ENCODE measurements at places on chromosomes 3 and 15.
A peak's percentile ranks its signal among the peaks of the same experiment; 100 is the strongest.

DNA sequence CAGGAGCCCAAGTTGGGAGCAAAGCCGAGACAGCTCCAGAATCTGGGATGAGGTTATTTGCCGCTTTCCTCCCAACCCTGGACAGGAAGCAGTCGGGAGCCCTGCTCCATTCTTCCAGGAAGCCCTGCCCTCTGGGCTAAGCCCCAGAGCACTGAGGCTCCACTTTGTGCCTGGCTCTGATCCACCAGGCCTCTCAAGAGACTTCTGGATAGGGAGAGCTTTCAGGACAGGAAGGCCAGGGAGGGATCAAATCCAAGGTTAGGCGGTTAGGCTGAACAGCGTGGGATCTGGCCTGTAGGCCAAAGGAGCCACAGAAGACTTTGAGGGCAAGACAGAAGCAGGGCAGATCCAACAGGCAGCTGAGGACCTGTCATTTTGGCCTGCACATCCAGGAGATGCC, 835 bp downstream of the STOML1 start:
- DNase-seq = peak; percentile 28

DNA sequence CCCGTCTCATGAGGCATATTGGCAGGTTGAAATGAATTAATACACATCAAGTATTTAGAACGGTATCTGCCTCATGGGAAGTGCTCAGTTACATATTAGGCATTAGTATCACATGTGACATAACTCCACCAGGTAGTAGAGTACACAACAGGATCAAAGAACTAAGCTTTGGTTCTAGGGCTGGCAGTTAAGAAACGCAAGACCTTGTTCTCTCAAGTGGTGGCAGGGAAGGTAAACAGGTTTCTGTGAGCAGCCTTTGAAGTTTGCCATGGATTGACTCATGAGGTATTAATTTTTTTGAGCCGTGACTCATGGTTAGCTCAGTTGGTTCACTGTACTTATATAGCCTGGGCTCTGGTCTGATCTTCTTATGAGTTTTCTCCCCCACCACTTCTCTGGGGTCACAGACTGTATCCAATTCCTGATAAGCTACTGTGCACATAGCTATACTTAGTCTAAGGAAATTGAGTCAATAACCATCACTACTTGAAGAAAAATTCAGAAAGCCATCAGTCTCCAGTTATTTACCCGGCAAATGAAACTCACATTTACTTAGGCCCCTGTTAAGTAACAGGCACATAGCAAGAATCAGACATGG, 155.6 kb upstream of the STT3B start:
- DNase-seq = no peak

DNA sequence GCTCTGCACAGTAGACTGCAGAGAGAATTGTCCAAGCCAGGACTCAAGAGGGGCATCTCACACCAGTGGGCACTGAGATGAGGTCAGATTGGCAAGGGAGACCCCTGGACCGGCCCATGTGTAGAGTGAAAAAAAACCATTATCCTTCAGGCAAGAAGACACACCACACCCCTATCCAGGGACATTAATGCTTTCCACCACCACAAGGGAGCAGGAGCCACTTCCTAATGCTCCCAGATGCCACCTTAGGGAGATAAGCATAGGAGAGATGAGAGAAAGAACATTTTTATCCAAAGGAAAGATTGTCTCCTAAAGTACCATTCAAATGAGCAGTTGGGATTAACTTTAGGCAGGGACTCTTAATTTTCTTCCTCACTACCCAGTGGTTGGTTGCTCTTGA, 109.6 kb upstream of the PTX3 start:
- DNase-seq = no peak

DNA sequence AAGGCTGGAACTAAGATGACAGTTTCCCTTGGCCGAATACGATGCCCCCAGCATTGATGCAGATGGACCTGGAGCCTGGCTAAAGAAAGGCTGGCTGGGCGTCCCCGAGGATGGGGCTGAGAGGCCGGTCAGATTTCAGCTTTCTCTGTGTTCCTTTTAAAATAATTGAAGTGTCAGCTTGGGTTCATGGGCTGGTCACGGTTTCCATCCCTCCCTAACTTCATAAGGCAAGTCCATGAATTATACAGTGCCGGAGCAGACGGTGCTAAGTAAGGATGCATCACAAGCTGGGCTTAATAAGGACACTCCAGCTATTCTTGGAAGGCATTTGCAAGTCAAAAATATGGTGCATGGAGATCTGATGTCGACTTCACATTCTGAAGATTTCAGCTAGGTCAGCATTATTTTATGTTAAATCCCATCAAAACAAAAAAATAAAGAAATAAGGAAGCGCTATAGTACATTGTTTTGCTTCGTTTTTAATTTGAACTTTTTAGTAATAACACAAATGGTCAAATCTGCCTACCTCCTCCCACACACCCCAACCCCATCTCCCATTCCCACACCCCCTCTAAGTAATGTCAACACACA, 220.8 kb downstream of the RPLP1 start:
- no peak for DNase-seq

DNA sequence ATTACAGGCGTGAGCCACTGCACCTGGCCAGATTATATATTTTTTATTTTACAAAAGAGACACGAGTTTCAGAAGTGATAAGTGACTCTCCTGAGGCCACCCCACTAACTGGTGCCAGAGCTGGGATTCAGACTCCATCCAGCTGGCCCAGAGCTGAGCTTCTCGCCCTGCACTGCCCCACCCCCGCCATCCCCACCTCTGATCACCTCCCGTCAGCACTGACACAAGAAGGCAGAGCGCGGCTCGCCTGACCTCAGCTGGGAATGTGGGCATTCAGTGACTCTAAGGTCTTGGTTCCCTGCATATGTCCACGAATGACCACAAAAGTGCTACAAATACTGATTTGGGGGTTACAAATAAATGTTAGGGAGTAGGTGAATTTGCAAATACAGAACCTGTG, 56.1 kb upstream of the GALNT15 start:
- DNase-seq = no peak

DNA sequence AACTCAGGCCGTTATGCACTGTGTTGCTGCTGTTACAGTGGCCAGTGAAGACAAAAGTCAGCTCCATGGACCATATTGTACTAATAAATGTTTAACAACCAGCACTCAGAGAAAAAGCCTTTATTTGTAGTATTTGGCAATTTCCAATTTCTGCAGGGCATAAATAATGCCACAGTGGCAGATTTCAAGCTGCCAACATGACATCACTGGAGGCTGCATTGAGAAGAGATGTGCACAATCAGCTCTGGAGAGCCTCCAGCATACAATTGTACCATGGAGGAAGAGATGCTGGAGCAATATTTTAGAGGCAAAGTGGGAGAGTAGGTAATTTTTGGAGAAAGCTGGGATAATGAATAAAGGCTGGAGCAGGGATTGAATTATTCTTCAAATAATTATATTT, 9.7 kb upstream of the ALCAM start:
- DNase-seq = no peak

- DNase-seq = no peak
Observed at GRCh38 chr15:44811337-44811736, 75.0 kb downstream of the TRIM69 start.

GRCh38 chr3:113436809-113437208, 4.5 kb downstream of the CFAP44 start:
- DNase-seq = no peak

- no peak for DNase-seq
Observed at GRCh38 chr3:168531116-168531515, 435.4 kb upstream of the GOLIM4 start.

DNA sequence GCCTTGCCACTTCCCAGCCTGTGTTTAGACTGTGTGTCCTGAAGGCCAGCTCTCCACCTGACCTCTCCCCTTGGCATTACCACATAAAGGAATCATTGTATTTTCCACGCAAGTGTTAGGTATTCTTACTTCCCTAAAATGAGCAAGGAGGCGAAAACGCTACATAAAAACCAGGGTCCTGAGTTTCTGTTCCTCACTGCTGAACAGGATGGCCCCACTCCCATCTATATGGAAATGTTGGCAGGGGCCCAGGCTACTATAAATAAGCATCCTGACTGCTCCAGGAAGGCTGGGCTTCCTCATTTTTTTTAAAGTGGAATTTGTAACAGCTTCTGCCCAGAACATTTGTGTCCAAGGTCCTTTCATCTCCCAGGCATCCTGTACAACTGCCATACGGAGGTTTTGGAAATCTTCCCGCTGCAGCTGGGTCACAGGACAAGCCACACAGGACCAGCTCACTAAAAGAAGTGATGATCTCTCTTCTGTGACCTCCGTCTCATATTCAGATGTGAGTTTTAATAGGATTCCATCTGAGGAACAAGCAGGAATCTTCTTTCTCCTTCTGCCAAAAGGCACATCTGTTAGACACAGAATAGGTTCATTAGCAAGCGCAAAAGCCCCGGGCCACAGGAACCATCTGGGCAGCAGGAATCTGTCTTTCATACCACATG, 56.4 kb upstream of the LIMD1 start:
- no peak for DNase-seq
